ENCODE measurements at places on chromosomes 4 and X. TPM values are rescaled to one million over a fixed set of nuclear protein-coding genes. Genes with fewer than 3 reads are reported as not detected.

Gene SLBP
- total RNA-seq, result 105 TPM

DNA sequence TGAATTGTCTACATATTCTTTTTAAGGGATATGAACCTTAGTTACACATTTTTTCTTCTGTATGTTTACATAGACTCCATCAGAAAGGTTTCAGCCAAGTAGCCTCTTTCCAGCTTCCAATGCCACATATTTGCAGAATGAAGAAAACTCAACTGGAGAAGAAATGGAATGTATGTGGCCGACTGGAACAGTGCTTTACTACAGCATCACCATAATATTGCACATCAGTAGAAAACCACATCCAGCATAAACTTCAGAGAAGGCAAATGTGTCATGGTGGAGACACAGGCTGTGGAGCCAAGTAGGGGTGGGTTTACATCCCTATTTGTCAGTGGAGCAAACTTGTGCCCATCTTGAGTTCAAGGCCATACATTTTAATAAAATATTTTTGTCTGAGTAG lies 204.8 kb upstream of the LDB2 start:
- H3K4me3 ChIP-seq, result no peak overlapping the region
- no peak for DNase-seq
- no peak overlapping the region for H3K27ac ChIP-seq
- H3K36me3 ChIP-seq, result no peaks in the 10 kb centered on the region
- H3K27me3 ChIP-seq, result no peaks in the 10 kb centered on the region

GRCh38 chrX:9498236-9498635 lies 33.4 kb downstream of the TBL1X start:
- no peak overlapping the region for H3K27ac ChIP-seq
- peaks cover 35% of the 10 kb centered on the region for H3K36me3 ChIP-seq
- no peak overlapping the region for H3K4me3 ChIP-seq
- peaks cover 3% of the 10 kb centered on the region for H3K4me1 ChIP-seq
- H3K27me3 ChIP-seq, result no peaks in the 10 kb centered on the region
- no peak for DNase-seq

DNA sequence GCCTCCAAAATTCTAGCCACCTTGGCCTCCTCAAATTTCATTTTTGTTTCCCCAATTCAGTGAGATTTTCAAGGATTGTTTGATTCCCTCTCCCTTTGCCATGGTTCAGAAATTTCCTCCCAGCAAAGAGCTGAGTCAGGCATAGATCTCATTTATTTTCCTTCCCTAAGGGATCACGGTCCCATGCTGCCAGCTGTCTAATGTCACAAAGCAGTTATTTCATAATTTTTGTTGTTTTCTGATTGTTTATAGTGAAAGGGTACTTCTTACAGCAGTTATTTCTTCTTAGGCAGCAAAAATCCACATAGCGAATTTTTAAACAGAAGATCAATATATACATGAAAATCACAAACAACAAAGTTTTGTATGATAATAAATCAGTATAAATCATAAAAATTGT lies 470.5 kb upstream of the MAGEB18 start:
- no peaks in the 10 kb centered on the region for H3K27me3 ChIP-seq
- H3K36me3 ChIP-seq, result no peaks in the 10 kb centered on the region
- H3K4me3 ChIP-seq, result no peak overlapping the region

GRCh38 chr4:10090467-10091250 lies 25.9 kb downstream of the WDR1 start:
- peaks cover 92% of the 10 kb centered on the region for H3K36me3 ChIP-seq
- DNase-seq, result no peak
- H3K27me3 ChIP-seq, result no peaks in the 10 kb centered on the region
- H3K4me1 ChIP-seq, result peaks cover 50% of the 10 kb centered on the region
- no peak overlapping the region for H3K4me3 ChIP-seq
- peak overlapping the region; percentile 21 for H3K27ac ChIP-seq

- H3K4me3 ChIP-seq, result no peak overlapping the region
- H3K27ac ChIP-seq, result no peak overlapping the region
- no peaks in the 10 kb centered on the region for H3K36me3 ChIP-seq
- no peak for DNase-seq
Observed at GRCh38 chrX:68835104-68835442, 6.3 kb downstream of the EFNB1 start.

Gene MAGEA11
- total RNA-seq, result not detected

Gene NLRP2B
- not detected for total RNA-seq

DNA sequence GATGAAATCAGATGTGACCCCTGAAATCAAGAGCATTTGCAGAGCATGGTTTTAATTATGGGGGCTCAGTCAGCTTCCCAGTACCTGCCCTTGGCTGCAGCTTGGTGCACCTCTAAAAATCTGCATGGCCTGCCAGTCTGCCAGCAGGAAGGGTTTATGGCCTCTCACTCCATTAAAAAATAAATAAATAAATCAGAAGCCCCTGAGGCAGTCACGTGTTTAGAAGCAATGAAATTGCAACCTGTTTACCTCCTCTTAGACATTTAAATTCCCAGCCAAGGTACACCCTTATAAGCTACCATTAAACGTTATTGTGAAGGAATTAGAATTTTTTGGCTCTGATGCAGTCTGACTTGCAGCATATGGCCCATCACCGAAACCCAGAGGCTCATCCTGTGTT lies 114.0 kb upstream of the LDB2 start:
- H3K36me3 ChIP-seq, result no peaks in the 10 kb centered on the region

GRCh38 chr4:37436546-37436945 lies 192.0 kb downstream of the NWD2 start:
- no peak overlapping the region for H3K4me3 ChIP-seq
- no peak overlapping the region for H3K27ac ChIP-seq
- H3K4me1 ChIP-seq, result no peaks in the 10 kb centered on the region
- DNase-seq, result no peak
- peaks cover 20% of the 10 kb centered on the region for H3K27me3 ChIP-seq
- no peaks in the 10 kb centered on the region for H3K36me3 ChIP-seq

Gene RASGEF1B
- 2.4 TPM for total RNA-seq

DNA sequence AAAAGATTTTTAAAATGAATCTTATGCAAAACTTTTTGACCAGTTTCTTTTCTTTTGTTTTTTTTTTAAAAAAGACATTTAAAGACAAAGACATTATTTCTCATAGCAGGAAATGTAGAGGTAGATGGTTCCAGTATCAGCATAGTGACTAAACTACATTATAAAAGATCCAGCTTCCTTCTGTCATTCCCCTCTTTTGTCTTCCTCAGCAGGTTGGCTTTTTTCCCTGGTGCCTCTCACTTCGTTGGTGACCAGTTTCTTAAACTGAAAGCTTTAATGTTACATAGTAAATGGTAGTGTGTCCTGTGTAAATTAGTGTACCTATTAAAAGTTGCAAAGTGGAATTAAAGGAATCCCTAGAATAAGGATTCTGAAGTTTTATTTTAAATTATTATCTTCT lies 36.1 kb downstream of the DCK start:
- no peak overlapping the region for H3K27ac ChIP-seq
- DNase-seq, result no peak
- H3K4me1 ChIP-seq, result no peaks in the 10 kb centered on the region
- peaks cover 43% of the 10 kb centered on the region for H3K36me3 ChIP-seq
- no peaks in the 10 kb centered on the region for H3K27me3 ChIP-seq

DNA sequence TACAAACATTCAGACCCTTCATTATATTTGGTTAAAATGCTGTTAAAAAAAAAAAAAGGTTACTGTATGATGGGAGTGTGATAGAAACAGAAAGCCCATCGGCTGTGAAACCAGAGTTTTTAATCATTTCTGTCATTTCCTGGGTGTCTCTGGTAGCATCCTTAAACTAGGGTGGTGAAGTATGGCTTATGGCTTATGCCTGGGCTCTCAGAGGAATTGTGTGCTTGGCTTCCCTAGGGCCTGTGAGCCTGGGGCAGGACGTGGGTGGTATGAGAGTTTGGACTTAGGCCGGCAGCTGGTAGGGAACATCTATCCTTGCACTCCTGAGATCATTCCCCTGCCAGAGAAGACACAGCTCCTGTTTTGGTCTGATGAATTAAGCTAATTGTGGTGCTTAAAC lies 52.2 kb downstream of the DCUN1D4 start:
- no peak overlapping the region for H3K27ac ChIP-seq
- no peak for DNase-seq
- peaks cover 17% of the 10 kb centered on the region for H3K4me1 ChIP-seq
- H3K36me3 ChIP-seq, result peaks cover 5% of the 10 kb centered on the region
- no peak overlapping the region for H3K4me3 ChIP-seq

Gene ACE2
- total RNA-seq, result not detected

Gene SPON2
- total RNA-seq, result 24.6 TPM

DNA sequence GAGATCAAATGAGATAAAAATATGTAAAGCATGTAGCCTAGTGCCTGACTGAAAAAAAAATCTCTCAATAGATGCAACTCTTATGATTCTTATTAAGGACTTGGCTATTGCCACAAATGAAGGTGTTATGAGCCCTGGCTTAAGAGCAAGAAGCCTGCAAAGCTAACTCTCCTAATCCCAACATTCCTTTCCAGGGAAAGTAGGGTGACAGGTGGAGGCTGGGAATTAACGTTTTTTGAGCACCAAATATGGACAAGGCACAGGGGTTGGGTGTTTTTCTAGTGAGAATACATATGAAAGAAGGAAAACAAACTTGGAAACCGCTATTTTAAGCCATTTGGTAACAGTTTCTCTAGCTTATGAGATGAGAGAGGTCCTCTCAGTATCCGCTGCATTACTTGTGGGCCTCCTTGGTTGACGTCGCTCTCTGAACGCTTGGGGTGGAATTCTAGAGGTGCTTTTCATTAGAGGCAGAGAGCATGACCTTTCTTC lies 2.4 kb downstream of the RHOH start:
- H3K36me3 ChIP-seq, result peaks cover 69% of the 10 kb centered on the region
- no peak for DNase-seq
- no peaks in the 10 kb centered on the region for H3K27me3 ChIP-seq
- H3K4me1 ChIP-seq, result peaks cover 42% of the 10 kb centered on the region
- H3K27ac ChIP-seq, result peak overlapping the region; percentile 99

- H3K4me1 ChIP-seq, result no peaks in the 10 kb centered on the region
- no peak overlapping the region for H3K27ac ChIP-seq
- H3K4me3 ChIP-seq, result no peak overlapping the region
- no peak for DNase-seq
- no peaks in the 10 kb centered on the region for H3K27me3 ChIP-seq
- H3K36me3 ChIP-seq, result no peaks in the 10 kb centered on the region
Observed at GRCh38 chrX:32501606-32502005, 709.7 kb downstream of the DMD start.

Gene IL1RAPL1
- not detected for total RNA-seq

Gene RBM41
- total RNA-seq, result 20.2 TPM

GRCh38 chr4:120010646-120011045 lies 56.0 kb downstream of the MAD2L1 start:
- H3K36me3 ChIP-seq, result no peaks in the 10 kb centered on the region
- no peaks in the 10 kb centered on the region for H3K4me1 ChIP-seq
- no peak overlapping the region for H3K4me3 ChIP-seq
- H3K27me3 ChIP-seq, result peaks cover 22% of the 10 kb centered on the region
- no peak overlapping the region for H3K27ac ChIP-seq
- DNase-seq, result no peak

GRCh38 chrX:46941341-46941740 lies 29.1 kb downstream of the JADE3 start:
- H3K27ac ChIP-seq, result no peak overlapping the region
- peaks cover 2% of the 10 kb centered on the region for H3K27me3 ChIP-seq
- DNase-seq, result no peak
- H3K4me3 ChIP-seq, result no peak overlapping the region
- no peaks in the 10 kb centered on the region for H3K36me3 ChIP-seq

- H3K4me3 ChIP-seq, result no peak overlapping the region
- peaks cover 8% of the 10 kb centered on the region for H3K4me1 ChIP-seq
- H3K36me3 ChIP-seq, result no peaks in the 10 kb centered on the region
- H3K27me3 ChIP-seq, result no peaks in the 10 kb centered on the region
- H3K27ac ChIP-seq, result no peak overlapping the region
Observed at GRCh38 chrX:38699121-38699520, 102.1 kb upstream of the MID1IP1 start.

Gene PRKG2
- total RNA-seq, result 0.63 TPM

Gene SPANXN2
- total RNA-seq, result not detected

GRCh38 chr4:26522478-26522877 lies 32.2 kb upstream of the CCKAR start:
- H3K36me3 ChIP-seq, result no peaks in the 10 kb centered on the region
- H3K27ac ChIP-seq, result no peak overlapping the region
- no peak overlapping the region for H3K4me3 ChIP-seq
- no peaks in the 10 kb centered on the region for H3K4me1 ChIP-seq

GRCh38 chrX:30653415-30654131 lies at the start of gene GK:
TSS of gene GK (plus strand) at chrX:30653423. CDS start at chrX:30653538, 115 bp downstream.
- H3K4me1 ChIP-seq, result peaks cover 60% of the 10 kb centered on the region
- peaks cover 12% of the 10 kb centered on the region for H3K36me3 ChIP-seq
- peak within 1 kb of the TSS; percentile 84 for H3K4me3 ChIP-seq
- no peak for DNase-seq

Gene KLHL5
- 36.7 TPM for total RNA-seq

GRCh38 chr4:14742054-14742453 lies 260.2 kb upstream of the CPEB2 start:
- no peak for DNase-seq
- H3K27ac ChIP-seq, result no peak overlapping the region
- H3K27me3 ChIP-seq, result no peaks in the 10 kb centered on the region
- no peaks in the 10 kb centered on the region for H3K4me1 ChIP-seq
- no peaks in the 10 kb centered on the region for H3K36me3 ChIP-seq
- no peak overlapping the region for H3K4me3 ChIP-seq

Gene ITGB1BP2
- total RNA-seq, result 2.9 TPM

GRCh38 chr4:14994242-14994641 lies 8.0 kb upstream of the CPEB2 start:
- no peaks in the 10 kb centered on the region for H3K36me3 ChIP-seq
- H3K27ac ChIP-seq, result no peak overlapping the region
- H3K4me1 ChIP-seq, result peaks cover 21% of the 10 kb centered on the region
- H3K4me3 ChIP-seq, result no peak overlapping the region
- no peak for DNase-seq

DNA sequence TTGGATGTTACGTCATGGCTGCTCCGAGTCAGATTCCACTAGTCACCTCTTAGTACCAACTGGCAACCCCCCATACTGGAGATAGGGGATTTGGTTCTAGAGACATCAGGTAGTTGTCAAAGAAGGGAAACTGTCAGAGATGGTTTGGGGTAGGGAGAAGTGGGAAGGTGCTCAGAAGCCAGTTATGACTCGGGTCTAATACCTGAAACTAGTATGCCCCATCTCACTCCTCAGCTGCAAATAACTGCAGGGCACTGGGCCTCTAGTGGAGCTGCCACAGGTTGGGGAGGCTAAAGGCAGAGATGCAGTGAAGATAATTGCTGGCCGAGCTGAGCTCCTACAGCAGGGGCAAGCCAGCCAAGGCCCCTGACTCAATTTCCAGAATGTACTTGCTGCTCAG lies 30.0 kb downstream of the OTUD6A start:
- H3K4me1 ChIP-seq, result no peaks in the 10 kb centered on the region
- no peak for DNase-seq
- H3K27ac ChIP-seq, result no peak overlapping the region
- no peaks in the 10 kb centered on the region for H3K36me3 ChIP-seq
- no peak overlapping the region for H3K4me3 ChIP-seq

Gene SRPX2
- not detected for total RNA-seq

Gene MAGED4B
- total RNA-seq, result 2.9 TPM

Gene TCEAL5
- total RNA-seq, result not detected
